T-helper 1 cell (primary cell): ENCODE measurements at places on chromosomes 12 and 14.
A peak's percentile ranks its signal among the peaks of the same experiment; 100 is the strongest.

DNA sequence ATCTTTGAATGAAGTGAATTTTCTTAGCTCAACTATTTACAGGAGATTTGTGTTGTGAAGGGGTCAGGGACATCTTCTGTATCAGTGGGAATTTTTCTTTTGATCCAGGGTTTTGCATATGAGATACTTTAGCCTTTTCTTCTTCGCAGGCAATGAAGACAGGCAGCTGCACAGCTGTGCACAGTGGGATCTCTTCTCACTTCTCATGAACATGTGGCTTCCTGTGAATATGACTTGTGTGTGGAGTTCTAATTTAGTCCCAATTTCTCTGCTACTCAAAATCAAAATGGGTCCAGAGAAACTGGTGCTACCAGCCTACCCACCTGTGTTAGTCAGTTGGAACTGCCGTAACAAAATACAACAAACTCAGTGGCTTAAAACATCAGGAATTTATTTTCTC lies 37.8 kb downstream of the ARF6 start:
- no peak for DNase-seq

GRCh38 chr12:65324551-65324950 lies 46.1 kb downstream of the MSRB3 start:
- DNase-seq: no peak

DNA sequence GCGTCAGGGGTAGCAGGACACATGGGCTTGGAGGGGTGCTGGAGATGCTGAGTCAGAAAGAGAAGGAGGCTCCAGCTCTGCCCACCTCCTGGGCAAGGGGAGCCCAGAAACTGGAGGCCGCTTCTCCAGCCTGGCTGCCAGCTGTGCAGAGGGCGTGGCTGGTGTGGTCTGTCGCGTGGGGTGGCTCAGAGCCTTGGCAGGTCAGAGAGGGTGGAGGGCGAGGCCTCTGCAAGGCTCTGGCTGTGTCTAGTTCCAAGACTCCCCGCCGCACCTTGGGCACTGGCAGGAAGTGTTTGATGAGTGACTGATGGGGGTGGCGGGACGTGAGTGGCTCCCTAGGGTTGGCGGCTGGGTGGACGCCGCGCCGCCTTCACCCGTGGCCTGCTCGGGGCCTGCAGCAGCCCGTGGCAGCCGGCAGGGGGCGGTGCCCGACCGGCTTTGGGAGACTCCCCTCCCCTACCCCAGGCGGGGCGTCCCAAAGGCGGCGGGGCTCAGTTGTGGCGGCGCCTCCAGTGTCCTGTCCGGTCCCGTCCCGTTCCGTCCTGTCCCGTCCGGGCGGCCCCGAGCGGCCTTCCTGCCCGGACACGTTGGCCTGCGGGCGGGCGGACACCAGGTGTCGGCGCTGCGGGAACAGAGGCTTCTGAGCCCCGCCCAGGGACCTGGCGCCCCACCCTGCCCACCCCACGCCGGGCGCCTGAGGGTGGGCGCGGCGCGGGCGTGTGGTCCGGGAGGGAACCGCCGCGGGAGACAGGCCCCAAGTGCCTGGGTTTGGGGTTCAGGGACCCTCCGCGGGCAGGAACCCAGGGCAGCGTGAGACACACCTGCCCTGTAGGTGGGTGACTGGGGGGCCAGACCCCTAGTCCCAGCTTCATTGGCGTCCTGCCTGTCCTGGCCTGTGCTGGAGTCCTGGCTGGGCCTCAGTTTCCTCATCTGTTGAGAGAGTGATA lies 39.7 kb downstream of the KRT80 start:
- DNase-seq: peak; percentile 58

- DNase-seq: no peak
Measured at GRCh38 chr12:70724444-70724843, 87.2 kb upstream of the PTPRB start.

DNA sequence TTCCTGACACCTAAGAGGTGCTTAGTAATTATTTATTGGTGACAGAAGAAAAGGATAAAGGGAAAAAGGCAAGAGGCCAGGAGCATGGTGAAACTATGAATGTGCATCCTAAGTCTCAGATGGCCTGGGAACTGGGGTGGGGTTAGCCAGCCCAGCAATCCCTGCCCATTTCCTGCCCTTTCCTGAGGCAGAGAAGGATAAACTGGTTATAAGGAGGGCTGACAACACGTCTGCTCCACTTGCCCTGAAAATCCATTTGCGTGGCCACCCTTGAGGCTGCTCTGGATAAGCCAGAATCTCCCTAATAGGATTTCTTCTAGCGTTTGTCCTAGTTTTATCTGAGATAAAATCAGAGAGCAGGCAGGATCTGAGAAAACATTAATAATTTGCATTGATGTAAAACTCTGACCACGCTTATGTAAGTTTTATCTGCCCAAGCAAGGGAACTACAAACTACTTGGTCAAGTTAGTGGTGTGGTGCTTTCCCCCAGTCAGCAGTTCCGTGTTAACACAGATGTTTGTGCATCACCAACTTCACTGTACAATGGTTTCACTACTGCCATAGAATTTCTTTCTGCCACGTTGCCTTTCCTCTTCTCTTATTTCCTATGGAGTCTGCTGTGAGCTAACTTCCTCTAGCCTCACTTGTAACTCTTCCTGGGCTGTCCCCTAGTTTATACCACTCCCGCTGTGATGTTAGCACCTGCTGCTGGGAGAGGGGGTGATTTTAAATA lies 392.7 kb downstream of the RPS29 start:
- no peak for DNase-seq

DNA sequence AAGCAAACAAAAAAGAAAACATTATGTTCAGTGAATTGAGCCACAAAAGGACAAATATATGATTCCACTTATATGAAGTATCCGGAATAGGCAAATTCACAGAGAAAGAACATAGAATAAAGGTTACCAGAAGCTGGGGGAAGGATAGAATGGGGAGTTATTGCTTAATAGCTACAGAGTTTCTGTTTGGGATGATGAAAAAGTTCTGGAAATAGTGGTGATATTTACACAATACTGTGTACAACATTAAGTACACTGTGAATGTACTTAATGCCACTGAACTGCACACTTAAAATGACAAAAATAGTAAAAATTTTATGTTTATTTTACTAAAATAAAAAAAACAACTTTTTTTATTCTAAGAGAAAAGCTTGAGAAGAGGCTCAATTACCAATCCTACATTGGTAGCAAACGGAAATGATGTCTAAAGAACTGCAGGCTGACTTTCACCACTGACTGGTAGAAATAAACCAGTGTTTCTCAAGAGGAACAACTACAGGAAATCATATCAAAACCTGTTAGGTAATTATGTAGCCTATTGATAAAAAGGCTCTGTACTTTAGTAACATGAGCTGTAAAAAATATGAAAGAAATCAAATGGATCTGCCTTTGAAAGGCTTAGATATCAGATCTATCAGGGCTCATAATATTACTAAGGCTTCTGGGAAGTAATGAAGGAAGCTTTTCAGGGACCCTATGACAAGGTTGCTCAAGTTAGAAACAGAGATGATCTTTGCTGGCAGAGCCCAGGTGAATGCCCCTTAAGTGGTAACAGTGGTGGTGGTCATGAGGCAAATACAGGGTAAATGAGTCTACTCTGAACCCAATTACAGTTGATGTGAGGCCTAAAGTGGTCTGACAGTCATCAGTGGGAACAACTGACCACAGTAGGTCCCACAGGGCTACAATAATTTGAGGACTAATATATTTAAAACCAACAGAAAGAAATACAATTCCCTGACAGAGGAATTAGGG lies 41.3 kb downstream of the BAZ1A start:
- DNase-seq: no peak

DNA sequence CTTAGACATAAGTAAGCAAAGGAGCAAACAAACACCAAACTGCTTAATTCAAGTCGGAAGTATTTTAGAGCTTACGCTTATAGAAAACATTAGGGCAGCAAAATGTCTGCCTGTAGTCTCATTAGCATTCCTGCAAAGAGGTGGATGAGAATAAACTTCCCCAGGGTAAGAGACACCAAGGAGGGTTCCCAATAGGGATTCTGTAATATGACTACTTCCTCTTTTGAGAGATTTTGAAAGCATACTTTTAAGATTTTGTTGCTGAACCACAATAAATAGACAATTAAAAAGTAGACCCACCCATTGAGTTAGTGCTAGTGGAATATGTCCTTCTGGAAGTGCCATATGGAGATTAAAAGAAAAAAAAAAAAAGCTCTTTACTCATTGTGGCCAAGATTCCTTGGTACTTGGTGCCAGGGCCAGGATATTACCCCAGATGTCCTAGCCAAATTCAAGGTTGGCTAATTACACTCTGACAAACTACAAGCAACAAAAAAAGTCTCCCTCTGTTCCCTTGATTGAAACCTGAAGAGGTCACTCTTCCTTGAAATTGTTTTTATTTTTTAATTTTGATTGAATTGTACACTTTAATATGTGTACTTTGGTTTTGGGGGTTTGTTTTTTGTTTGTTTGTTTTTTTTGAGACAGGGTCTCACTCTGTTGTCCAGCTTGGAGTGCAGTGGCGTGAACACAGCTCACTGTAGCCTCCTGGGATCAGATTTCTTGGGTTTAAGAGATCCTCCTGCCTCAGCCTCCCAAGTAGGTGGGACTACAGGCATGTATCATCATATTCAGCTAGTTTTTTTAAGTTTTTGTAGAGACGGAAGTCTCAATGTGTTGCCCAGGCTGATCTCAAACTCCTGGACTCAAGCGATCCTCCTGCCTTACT lies 8.7 kb downstream of the CLIP1 start:
- no peak for DNase-seq

DNA sequence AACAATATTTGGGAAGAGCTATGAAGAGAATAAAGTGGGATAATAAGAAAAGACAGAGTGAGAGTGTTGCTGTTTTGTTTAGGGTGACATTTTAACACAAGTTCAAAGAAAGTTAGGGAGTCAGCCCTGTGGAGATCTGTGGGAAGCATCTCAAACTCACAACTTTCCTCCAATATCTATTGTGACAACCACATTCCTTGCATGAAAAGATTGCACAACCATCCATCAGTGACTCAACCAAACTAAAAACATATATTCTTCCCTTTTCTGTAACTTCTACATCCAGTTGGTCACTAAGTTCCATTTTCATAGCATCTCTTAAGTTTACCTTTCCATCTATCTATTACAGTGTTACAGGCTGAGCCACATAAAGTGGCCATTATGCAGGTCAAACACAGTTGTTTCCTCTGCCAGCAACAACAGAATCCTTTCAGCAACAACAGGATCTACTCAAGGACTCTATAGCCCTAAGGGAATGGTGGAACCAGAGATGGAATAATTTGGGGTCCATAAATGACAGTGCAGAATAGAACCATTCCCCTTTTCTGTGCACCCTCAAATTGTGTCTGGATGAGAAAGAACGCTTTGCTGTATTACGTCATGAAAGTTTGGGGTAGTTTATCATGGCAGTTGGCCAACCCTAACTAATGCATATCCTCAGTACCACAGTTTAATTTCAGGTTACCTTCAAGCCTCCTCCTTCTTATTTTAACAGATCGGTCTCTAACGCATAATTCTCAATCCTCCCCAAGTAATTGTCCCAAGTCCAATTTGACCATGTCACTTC lies 118.8 kb downstream of the ST8SIA1 start:
- no peak for DNase-seq

- DNase-seq: no peak
Measured at GRCh38 chr14:97290065-97290464, 492.9 kb downstream of the VRK1 start.

DNA sequence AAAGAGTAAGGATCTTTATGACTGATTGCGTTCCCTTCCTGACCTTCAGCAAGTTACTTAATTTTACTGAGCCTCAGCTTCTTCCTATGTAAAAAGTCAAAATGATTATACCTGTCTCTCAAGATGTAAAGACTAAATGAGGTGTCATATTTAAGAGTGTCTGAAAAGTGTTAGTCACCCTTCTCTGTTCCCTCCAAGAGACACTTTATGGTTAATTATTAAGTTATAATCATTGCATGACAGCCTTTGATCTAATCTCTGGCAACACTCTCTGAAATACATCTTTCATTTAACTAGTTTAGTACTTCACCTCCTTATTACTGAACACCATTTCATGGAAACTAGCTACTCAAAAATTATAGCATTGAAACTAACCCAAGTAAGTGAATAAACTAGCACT lies 54.8 kb downstream of the BMAL2 start:
- DNase-seq: no peak

DNA sequence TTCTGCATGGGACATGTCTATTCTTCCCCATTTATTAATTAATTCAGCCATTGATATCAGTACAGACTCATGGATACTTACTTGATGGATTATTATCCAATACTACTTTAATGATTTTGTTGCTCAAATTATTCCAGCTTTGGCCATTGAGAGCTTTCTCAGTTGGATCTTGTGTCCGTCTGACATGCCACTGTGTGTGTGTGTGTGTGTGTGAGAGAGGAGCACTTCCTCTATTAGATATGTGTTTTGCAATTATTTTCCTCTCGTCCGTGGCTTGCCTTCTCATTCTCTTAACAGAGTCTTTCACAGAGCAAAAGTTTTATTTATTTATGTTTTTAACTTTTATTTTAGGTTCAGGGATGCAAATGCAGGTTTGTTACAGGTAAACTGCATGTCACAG lies 194.2 kb downstream of the ADGRD1 start:
- DNase-seq: no peak

DNA sequence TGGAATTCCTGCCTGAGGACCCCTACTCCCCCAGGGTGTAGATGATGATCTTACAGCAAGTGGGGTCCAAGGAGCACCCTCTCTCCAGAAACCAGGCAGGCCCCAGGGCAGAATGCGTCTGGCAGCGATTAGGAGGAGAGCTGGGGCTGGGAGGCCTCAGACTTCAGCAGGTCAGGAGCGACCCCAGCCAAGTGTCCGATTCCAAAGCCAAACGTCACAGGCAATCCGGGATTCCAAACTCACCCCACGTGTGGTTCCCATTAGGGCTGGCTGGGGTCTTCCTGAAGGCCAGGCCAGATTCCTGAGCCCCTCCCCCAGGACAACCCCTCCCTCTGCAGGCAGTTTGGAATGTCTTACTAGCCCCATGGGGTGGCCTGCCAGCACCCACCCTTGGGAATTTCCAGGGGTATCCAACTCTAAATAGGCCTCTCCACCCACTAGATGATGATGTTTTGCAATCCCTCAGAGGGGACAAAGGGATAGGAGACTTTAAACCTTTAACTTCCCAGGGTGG lies 17.3 kb upstream of the FIGNL2 start:
- no peak for DNase-seq

GRCh38 chr14:72308967-72309485 lies 376.8 kb downstream of the RGS6 start:
- no peak for DNase-seq

DNA sequence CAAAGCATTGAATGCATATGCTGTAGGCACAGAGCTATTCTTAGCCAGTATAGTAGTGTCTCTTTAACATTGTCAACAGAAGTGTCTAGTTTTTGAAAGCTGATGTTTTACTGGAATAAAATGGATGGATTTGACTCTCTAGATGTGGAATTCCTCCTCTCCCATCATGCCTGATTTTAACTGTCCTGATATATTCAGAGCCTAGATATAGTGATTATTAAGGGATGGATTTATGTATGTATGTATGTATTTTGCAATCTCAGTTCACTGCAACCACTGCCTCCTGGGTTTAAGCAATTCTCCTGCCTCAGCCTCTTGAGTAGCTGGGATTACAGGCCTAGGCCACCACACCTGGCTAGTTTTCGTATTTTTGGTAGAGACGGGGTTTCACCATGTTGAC lies 144.8 kb upstream of the NAV3 start:
- DNase-seq: no peak
